ENCODE measurements at places on chromosomes 12 and 14. TPM values are rescaled to one million over a fixed set of nuclear protein-coding genes. Genes with fewer than 3 reads are reported as not detected.

GRCh38 chr12:48988030-48988649, 10.0 kb downstream of the WNT1 start:
- peak; percentile 84 for DNase-seq
- H3K27ac ChIP-seq, result no peak overlapping the region

- H3K36me3 ChIP-seq, result no peaks in the 10 kb centered on the region
- no peak overlapping the region for H3K27ac ChIP-seq
- no peak for DNase-seq
- no peaks in the 10 kb centered on the region for H3K27me3 ChIP-seq
Observed at GRCh38 chr12:38385486-38385885, 68.9 kb downstream of the ALG10B start.

DNA sequence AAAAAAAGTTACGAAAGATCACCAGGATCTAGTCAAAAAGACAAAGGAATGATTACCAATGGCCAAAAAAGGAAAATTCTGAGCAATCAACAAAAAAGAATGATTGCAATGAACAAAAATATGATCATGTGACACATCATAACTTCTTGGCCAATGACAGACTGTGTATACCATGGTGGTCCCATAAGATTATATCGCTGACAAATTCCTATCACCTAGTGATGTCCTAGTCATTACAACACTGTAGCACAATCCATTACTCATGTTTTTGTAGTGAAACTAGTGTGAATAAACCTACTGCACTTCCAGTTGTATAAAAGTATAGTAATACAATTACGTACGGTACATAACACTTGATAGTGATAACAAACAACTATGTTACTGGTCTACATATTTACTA, 12.3 kb downstream of the SEL1L start:
- no peak overlapping the region for H3K4me3 ChIP-seq
- H3K27ac ChIP-seq, result no peak overlapping the region
- H3K36me3 ChIP-seq, result peaks cover 60% of the 10 kb centered on the region
- no peak for DNase-seq
- H3K4me1 ChIP-seq, result peaks cover 32% of the 10 kb centered on the region

Gene TSPAN9
- total RNA-seq, result not detected

All from activated CD8-positive, alpha-beta T cell treated with anti-CD3 and anti-CD28 coated beads, Interleukin-2, amount 10 ng/mL, durations not matched to agents 7 days and 5 days (primary cell).